ENCODE measurements at places on chromosomes 5 and 9. TPM values are rescaled to one million over a fixed set of nuclear protein-coding genes. Genes with fewer than 3 reads are reported as not detected.

Gene PSD2
- not detected for total RNA-seq

Gene MAN2A1
- 42.8 TPM for total RNA-seq

Gene TMEFF1
- total RNA-seq = 2.9 TPM

Gene PCDHA1
- not detected for total RNA-seq

Gene CTNND2
- not detected for total RNA-seq

Gene TEX48
- not detected for total RNA-seq

Gene DBH
- not detected for total RNA-seq

Gene PCDHGA3
- 1.8 TPM for total RNA-seq

Gene NUTM2F
- not detected for total RNA-seq

Gene SPACA9
- 3.1 TPM for total RNA-seq

Gene LMNB1
- 14.4 TPM for total RNA-seq

Gene NNT
- 105 TPM for total RNA-seq

Gene NDUFB6
- 40.9 TPM for total RNA-seq

Gene RAD1
- total RNA-seq = 13.5 TPM

Gene ABO
- 1.3 TPM for total RNA-seq

Gene FOXD4L5
- not detected for total RNA-seq

Gene MCTP1
- total RNA-seq = 44.7 TPM

Gene OTP
- not detected for total RNA-seq

Gene SPINK4
- not detected for total RNA-seq

Gene NMUR2
- not detected for total RNA-seq

Gene RNF208
- 0.88 TPM for total RNA-seq

Gene FIBCD1
- total RNA-seq = not detected

Gene SPIN1
- 57.1 TPM for total RNA-seq

Gene SHISAL2B
- total RNA-seq = not detected

Gene ANKRD55
- total RNA-seq = not detected

Gene C5orf47
- total RNA-seq = not detected

Gene CENPH
- 2.4 TPM for total RNA-seq

Gene CD274
- 7.0 TPM for total RNA-seq

Gene CARD6
- total RNA-seq = 19.2 TPM

Gene NIPAL4
- not detected for total RNA-seq

Gene MIGA2
- total RNA-seq = 15.2 TPM

Gene TMEM171
- total RNA-seq = not detected

Gene PRSS3
- not detected for total RNA-seq

Gene DNLZ
- 12.7 TPM for total RNA-seq

Gene IDNK
- total RNA-seq = 23.6 TPM

Gene C5orf24
- 35.5 TPM for total RNA-seq

Gene CKMT2
- total RNA-seq = 2.7 TPM

Gene AQP7
- 498 TPM for total RNA-seq

Gene MSMP
- total RNA-seq = not detected

Gene PRR7
- total RNA-seq = 0.49 TPM

Gene COL23A1
- 0.57 TPM for total RNA-seq

Gene ZMAT2
- total RNA-seq = 40.7 TPM

Gene IL33
- total RNA-seq = 15.8 TPM

Gene MELK
- total RNA-seq = 3.6 TPM

Gene PCDHA9
- not detected for total RNA-seq

Gene HNRNPH1
- total RNA-seq = 493 TPM
